ENCODE measurements at places on chromosomes 2 and 18. TPM values are rescaled to one million over a fixed set of nuclear protein-coding genes. Genes with fewer than 3 reads are reported as not detected.

The COL4A4 gene
- 0.16 TPM for total RNA-seq

The PCARE gene
- total RNA-seq, result not detected

The FBXO41 gene
- 0.60 TPM for total RNA-seq

The CYRIA gene
- 1.7 TPM for total RNA-seq

The POTEI gene
- not detected for total RNA-seq

The CKAP2L gene
- 1.3 TPM for total RNA-seq

The SIX3 gene
- total RNA-seq, result not detected

The GNAL gene
- total RNA-seq, result 0.69 TPM

The DSG2 gene
- total RNA-seq, result 2.2 TPM

The CGREF1 gene
- 0.69 TPM for total RNA-seq

The ZNF396 gene
- 1.4 TPM for total RNA-seq

The LCT gene
- total RNA-seq, result 0.09 TPM

The SCN2A gene
- 10.9 TPM for total RNA-seq

The NPPC gene
- 0.16 TPM for total RNA-seq

The STK17B gene
- 20.0 TPM for total RNA-seq

The CCDC195 gene
- not detected for total RNA-seq

The OSR1 gene
- 9.7 TPM for total RNA-seq

The DNAH7 gene
- total RNA-seq, result 0.94 TPM

The CRYGD gene
- not detected for total RNA-seq

The SAG gene
- total RNA-seq, result not detected

The SNTG2 gene
- not detected for total RNA-seq

The TLX2 gene
- 1.4 TPM for total RNA-seq

The PAX8 gene
- 0.43 TPM for total RNA-seq

The HRH4 gene
- total RNA-seq, result under 0.01 TPM

The MYOM1 gene
- total RNA-seq, result 1.7 TPM

The NOTO gene
- not detected for total RNA-seq

The FIGLA gene
- total RNA-seq, result not detected

The VWC2L gene
- total RNA-seq, result under 0.01 TPM

The MORN2 gene
- total RNA-seq, result 22.4 TPM

The CCDC178 gene
- total RNA-seq, result 0.94 TPM

The NXPH2 gene
- total RNA-seq, result not detected

The ASPRV1 gene
- 0.43 TPM for total RNA-seq

The MGAT4A gene
- not detected for total RNA-seq

The PIK3C3 gene
- total RNA-seq, result 49.2 TPM

The ITM2C gene
- 87.8 TPM for total RNA-seq

The AQP12B gene
- total RNA-seq, result not detected

The NOP58 gene
- total RNA-seq, result 34.9 TPM

The MBP gene
- total RNA-seq, result 18.8 TPM

The UGT1A8 gene
- not detected for total RNA-seq

The CAB39 gene
- 46.0 TPM for total RNA-seq

The DCDC2C gene
- total RNA-seq, result not detected

The RAB6C gene
- not detected for total RNA-seq

The CTAGE1 gene
- not detected for total RNA-seq

The RHBDD1 gene
- total RNA-seq, result 64.8 TPM

The LTBP1 gene
- 836 TPM for total RNA-seq

The POU3F3 gene
- total RNA-seq, result not detected

The GALNT14 gene
- 0.17 TPM for total RNA-seq

The ANXA4 gene
- 46.3 TPM for total RNA-seq

The LYG1 gene
- 0.16 TPM for total RNA-seq

The RND3 gene
- 557 TPM for total RNA-seq

The TDRD15 gene
- not detected for total RNA-seq

The RAD51AP2 gene
- not detected for total RNA-seq

The SP5 gene
- not detected for total RNA-seq

The NEU4 gene
- total RNA-seq, result 0.17 TPM

The PPP1R1C gene
- 0.47 TPM for total RNA-seq

The CCDC85A gene
- not detected for total RNA-seq

Measured in bronchial smooth muscle cell (primary cell).